Karpas-422 (cell line): ENCODE measurements at places on chromosomes 6 and 20.

- no peak for DNase-seq
These were observed 114.4 kb upstream of the CCN2 start for GRCh38 chr6:132065556-132065955.

- DNase-seq = no peak
These were observed 35.4 kb upstream of the VSTM2L start for GRCh38 chr20:37867289-37868195.

GRCh38 chr6:27126815-27127537 lies 120.5 kb upstream of the PRSS16 start:
- peak; percentile 94 for DNase-seq

- DNase-seq = no peak
These were observed 98.3 kb downstream of the VIP start for GRCh38 chr6:152848919-152849318.

- DNase-seq = no peak
These were observed 129.0 kb upstream of the TNFAIP3 start for GRCh38 chr6:137737836-137738596.

DNA sequence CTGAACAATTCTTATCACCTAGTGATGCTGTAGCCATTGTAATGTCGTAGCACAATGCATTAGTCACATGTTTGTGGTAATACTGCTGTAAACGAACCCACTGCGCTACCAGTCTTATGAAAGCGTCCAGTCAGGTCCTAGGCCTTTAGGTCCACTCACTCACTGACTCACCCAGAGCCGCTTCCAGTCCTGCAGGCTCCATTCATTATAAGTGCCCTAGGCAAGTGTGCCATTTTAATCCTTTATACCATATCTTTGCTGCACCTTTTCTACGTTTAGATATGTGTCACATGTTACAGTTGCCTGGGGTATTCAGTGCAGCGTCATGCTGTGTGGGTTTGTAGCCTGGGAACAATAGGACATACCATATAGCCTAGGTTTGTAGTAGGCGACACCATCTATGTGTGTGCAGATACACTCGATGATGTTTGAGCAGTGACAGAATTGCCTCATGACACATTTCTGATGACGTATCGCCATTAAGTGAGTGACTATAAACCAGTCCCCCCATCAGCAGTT lies 15.4 kb downstream of the IGF2R start:
- no peak for DNase-seq

DNA sequence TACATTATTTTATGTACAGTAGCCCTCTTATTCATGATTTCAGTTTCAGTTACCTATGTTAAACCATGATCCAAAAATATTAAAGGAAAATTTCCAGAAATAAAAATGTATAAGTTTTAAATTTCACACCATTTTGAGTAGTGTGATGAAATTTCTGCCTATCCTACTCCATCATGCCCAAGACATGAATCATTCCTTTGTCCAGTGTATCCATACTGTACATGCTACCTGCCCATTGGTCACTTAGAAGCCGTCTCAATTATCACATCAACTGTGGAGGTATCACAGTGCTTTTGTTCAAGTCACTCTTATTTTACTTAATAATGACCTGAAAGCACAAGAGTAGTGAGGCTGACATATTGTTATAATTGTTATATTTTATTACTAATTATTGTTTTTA lies 32.3 kb upstream of the PLCB4 start:
- DNase-seq = no peak

GRCh38 chr6:408599-409102 lies 17.1 kb downstream of the IRF4 start:
- no peak for DNase-seq

DNA sequence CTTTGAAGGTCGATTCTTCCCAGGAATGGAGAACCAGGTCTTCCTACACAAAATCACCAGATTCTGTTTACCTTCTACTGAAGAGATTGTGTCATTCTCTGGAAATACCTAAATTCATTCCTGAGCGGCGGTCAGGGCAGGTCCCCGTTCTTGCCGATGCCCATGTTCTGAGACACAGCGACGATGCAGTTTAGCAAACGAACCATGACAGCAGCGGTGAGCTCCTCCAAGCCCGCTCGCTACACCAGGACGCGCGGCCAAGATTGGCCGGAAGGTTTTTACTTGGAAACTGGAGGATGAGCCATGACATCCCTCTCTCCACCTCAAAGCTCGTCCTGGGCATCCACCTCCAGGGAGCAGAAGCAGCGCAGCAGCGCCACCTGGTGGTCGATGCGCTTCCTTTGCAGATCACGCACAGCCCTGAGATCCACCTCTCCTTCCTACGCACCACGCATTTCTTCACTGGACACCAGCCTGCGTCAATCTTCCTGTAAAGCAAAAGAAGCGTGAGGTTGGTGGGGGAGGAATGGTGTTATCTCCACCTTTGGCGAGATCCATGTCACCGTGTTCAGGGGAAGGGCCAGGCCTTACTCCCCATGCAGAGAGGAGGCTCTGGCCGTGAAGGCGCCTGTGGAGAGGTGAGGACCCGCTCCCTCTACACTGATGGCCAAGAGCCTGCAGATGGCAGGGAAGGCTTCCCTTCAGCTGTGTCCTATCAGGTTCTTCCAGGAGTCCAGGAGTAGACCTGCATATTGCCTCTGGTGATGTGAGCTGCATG lies 9.9 kb upstream of the HLA-B start:
- DNase-seq = peak; percentile 92

DNA sequence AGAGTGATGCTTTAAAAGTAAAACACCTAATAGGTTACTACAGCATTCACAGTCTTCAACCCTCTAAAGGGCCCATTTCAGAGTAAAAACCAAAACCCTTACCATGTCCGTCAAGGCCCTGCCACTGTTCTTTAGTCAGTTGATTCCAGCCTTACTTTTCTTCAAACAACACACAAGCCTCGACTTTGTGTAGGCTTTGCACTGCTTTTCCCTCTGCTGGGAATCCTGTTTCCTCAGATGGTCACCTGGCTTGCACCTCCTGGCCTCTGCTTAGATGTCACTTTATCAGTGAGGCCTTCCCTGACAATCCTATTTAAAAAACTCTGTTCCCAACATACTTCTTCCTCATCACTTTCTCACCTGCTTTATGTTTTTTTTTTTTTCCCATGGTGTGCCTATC lies 77.1 kb upstream of the FLRT3 start:
- DNase-seq = no peak

DNA sequence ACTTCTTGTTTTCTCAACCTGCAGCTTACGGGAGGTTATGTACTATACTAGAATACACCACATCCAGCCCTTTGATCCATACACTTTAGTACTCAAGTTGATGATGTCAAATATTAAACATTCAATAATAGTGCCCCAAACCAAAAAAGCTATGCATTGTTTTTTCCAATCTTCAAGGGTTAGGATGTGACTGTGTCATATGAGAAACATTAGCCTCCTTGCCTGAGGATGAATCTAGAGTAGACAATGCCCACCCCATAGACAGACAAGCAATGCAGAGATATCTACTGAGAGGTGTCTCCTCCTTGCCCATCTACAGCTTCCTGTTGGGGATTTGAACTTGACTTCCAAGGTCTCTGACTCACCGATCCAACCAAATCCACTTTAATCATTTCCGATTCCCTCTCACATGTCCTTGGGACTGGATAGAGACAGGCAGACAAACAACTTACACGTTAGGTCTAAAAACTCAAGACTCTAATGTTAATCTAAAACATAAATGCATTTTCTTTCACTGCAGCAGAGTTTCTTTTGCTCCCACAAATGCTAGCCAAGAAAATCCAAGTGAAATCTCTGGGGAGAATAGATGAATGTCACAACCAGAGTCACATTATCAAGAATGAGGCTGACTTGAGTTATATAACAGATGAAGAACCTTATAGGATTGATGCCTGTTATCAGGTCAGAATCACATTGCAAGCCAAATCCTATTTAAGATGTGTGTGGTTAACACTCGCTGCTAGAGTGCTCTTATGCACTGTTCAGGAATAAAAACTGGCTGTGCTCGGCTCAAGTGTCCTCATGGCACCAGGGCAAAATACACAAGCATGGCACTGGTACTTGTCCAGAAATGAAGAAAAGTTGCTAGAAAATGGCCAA lies 75.5 kb upstream of the TNFAIP3 start:
- DNase-seq = peak; percentile 19

- no peak for DNase-seq
These were observed 39.7 kb upstream of the ME1 start for GRCh38 chr6:83470587-83470986.

DNA sequence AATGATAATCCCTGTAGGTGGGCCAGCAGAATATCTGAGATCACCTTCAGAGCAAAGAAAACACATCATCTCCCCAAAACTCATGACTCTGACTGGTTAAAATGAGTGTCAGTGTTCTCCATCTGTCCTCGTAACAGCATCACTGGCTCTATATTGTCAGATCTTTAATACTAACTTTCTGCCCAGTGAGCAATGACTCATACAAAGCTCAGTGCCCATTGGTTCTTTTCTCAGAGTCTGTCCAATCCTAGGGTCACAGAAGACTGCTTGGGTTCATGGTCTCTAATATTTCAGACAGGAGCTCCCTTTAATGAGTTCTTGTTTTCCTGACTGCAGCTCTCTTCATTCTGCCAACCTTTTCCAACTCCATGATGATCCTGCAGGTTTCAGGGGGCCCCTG lies 36.4 kb downstream of the HLA-DPB1 start:
- DNase-seq = peak; percentile 90

DNA sequence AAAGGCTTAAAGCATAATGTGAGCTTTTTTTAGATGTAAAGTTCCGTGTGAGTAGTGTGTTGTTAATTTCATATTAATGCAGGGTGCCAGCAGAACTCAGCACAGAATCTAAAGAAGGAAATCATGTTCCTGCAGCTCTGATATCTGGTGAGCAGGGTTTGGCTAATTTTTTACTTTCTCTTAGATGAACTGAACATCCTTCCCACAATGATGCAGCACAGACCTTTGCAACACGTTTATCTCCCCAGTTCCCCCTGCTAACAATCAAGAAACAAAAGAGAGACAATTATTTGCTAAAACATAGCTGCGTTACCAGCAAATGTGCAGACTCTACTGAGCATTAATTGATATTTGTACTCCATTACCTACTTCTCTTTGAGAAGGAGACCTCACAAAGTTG lies 39.1 kb upstream of the ATXN1 start:
- no peak for DNase-seq

DNA sequence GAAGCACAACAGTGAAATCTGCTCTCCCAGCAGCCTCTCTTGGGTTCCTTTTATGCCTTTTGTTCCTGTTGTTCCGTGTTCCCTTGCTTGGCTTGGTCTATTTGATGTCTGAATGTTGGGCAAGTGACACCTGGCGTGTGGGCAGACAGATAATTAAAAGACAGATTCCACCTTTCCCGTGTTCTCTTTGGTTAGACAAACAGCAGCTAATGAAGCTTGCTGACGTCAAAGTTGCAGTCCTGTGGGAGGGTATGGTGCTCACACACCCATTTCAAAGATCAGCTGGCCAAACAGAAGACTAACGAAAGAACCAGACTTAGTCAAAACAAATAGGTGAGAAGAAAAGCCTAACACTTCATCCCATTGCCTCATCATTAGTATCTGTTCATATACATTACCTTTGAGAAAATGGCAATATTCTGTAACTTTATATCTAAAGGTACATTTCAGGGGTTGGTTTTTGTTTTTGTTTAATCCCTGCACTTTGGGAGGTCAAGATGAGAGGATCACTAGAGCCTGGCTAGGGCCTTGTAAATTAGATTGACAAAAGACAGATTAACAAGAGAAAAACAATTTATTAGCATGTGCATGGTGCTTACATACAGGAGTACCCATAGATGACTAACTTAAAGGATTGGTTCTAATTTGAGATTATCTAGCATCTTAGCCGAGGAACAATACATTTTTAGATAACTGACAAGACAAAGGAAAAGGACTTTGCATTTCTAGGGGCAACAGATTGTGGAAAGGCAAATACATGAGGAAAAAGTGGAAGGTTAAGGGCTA lies 48.9 kb upstream of the TNFRSF21 start:
- no peak for DNase-seq

DNA sequence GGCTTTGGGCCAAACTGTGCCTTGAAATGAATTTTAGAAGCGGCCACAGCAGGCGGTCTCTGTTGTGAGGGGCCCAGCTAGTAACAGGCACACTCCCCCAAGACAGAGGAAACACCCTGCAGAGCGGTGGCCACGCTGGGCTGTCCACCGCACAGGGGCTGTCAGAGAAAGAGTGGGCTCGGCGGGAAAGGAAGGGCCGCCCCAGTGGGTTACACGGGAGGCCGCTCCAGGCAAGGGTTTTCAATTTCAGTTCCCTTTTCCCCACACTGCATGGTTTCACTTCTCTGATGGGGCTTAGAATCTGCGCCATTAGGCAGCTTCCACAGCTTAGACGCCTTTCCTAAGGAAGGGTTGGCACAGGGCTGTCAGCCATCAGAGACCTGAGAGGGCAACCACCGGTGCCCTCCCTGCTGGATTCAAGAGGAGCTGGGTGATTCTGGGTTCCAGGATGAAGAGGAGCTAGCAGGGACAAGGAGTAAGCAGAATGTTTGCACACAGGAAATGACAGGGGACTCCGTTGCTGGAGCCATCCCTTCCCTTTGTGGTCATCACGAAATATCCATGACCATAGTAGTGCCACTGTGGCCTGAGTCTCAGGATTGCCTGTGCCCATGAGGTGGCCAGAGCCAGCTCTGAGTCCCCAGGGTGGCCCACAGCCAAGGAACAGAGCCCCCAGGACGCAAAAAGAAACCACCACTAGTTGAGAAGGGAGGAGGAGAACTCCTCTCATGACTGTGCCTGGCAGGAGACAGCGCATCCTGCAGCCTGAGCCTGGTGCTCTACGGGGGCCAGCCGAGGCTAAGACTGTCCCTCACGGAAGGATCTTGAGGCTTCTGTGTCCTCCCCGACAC lies 282.7 kb downstream of the NRN1 start:
- DNase-seq = peak; percentile 91

DNA sequence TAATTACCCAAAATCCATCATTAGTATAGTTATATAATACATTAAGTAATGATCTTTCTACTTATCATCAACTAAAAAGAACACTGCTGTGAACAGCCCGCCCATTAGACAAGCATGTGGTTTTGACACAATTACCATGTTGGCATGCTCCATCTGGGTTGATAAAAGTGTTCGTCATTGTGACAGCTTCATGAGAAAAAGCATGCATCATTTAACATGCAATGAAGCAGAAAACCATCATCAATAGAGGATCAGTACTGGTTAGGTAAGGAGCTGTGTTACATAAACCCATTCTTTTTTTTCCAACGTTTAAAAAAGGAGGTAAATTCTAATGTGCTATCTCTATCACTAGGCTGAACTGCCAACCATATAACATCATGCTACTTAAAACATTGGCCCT lies 101.9 kb downstream of the EPB41L2 start:
- DNase-seq = no peak

DNA sequence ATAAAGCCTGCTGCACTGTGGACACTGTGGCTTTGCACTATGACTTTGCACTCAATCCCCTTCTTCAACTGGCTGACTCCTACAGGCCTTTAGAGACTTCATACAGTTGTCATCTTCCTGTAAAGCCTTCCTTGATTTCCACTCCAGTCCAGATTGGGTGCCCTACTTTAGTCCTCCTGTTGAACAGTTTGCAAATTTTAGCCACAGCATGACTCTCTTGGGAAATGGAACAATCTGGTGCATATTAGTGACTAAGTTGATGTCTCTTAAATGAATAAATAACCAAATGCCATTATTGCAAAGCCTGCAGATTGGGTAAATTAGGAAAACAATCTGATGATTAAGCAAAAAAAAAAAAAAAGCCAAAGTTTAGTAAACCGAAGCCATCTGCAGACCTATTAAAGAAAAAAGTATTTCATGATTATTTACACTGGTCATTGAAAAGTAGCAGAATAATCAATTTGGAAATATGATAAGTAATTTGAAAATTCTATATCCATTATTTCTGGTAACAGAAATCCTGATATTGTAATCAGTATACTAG lies 12.6 kb downstream of the PLCB4 start:
- no peak for DNase-seq

GRCh38 chr6:157597461-157598312 lies 216.7 kb downstream of the ZDHHC14 start:
- DNase-seq = no peak
